ENCODE measurements at places on chromosomes 3 and 15.
A peak's percentile ranks its signal among the peaks of the same experiment; 100 is the strongest.

GRCh38 chr3:27607370-27607769 is 114.8 kb downstream of the EOMES start:
- no peak for DNase-seq

GRCh38 chr3:43004282-43004681 is 25.2 kb downstream of the GASK1A start:
- no peak for DNase-seq

DNA sequence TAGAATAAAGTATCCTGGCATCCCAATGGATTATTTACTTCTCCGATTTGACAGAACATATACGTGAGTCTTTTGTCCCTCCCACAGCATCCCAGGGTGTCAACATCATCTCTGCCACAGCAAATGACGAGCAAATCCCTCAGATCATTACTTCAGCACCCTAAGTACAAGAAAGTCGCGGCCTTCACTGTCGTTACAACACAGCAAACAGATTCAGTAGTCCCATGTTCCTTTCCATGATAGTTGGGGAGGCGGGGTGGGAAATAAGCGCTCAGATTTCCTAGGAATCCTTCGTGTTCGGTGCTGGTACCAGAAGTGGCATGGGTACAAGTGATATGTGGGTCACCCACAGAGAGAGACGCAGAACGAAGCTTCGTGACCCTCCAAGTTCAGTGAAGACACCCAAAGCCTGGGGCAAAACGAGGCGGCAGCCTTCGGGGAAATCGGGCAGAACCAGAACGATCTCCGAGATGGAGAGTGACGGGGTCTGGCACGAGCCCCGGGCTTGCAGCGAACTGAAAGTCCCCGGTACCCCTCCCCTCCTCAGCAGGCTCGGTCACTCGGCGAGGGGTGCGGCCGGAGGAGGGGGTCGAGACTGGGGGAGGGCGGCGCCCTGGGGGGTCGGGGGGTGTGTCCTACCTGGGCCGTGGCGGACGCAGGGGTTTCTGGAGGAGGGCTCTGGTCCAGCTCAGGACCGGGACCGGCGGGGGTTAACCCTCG is 619 bp downstream of the TTBK2 start:
- DNase-seq: no peak

DNA sequence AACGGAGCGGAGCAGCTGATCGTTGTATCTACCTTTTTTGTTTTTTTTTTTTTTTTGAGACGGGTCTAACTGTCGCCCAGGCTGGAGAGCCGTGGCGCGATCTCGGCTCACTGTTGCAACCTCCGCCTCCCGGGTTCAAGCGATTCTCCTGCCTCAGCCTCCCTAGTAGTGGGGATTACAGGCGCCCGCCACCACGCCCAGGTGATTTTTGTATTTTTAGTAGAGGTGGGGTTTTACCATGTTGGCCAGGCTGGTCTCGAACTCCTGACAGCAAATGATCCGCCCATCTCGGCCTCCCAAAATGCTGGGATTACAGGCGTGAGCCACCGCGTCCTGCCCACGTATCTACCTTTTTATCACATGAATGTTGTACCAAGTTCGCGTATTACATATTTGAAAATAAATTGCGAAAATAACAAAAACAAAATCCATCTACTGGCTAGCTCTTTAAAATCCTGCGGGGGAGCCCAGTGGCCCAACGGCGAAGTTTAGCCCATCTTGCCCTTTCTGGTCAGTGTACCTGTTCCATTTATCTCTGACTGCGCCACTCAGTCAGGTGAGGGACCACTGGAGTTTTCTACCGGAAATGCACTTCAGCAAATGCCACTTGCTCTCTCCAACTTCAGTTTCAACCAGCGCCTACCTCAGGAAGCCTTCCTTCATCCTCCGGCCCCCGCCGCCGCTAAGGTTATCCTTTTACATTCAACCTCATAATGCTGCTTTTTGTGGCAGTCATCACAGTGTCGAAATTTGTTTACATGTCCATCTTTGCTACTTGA is 1.2 kb upstream of the EIF3J start:
- peak; percentile 3 for DNase-seq

GRCh38 chr15:100703032-100703578 is 100.7 kb downstream of the ASB7 start:
- DNase-seq: peak; percentile 15

DNA sequence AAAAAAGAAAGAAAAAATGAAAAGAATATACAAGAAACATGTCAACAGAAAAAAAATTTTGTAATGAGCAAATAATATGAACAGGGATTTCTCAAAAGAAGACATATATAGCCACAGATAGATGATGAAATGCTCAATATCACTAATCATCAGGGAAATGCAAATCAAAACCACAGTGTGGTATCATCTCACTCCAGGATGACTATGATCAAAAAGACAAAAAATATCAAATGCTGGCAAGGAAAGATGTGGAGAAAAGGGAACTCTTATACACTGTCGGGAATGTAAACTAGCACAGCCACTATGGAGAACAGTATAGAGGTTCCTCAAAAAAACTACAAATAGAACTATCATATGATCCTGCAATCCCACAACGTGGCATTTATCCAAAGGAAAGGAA is 94.1 kb downstream of the C3orf70 start:
- no peak for DNase-seq

- DNase-seq: no peak
Observed at GRCh38 chr15:72887376-72887775, 103.8 kb upstream of the ADPGK start.
